Cortex of kidney (tissue), 1 donor: ENCODE measurements at places on chromosomes 5 and 9.

DNA sequence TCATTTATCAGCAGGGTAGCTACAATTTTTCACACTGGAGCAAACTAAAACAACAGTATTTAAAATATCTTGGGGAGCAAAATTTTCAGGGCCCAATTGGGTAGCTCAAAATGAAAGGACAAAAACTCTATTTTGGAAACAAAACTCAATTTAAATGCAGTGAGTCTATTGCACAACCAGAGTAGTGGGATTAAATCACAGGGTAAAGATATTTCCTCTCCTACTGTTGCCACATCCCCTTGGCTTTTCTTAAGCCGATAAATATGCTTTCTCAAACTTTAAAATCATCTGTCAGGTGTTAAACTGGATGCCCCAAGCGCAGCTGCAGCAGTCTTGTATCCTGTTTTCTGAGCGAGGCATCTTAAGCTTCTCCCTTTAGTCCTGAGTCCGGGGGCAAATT is 1474.3 kb upstream of the CDH9 start:
- no peak for DNase-seq

DNA sequence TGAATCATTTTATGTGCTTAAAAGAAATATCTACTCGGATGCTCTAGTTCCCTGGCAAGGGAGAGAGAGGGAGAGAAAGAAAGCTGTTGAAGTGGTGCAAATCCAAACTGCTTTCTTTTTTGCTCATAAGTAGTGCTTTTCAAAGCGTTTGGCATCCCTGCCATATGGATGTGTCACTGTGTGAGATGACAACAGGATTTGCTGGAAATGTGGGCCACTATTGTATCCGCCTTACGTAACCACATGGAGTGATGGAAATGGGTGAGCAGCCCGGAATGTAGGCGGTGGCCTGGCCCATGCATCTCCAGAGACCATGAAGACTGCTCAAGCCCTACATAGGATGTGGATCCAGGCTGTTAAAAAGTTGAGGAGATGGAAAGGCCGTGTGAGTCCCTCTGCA is 30.8 kb downstream of the TJP2 start:
- no peak for DNase-seq

GRCh38 chr5:4989118-4989517 is 151.0 kb upstream of the ADAMTS16 start:
- DNase-seq = no peak

DNA sequence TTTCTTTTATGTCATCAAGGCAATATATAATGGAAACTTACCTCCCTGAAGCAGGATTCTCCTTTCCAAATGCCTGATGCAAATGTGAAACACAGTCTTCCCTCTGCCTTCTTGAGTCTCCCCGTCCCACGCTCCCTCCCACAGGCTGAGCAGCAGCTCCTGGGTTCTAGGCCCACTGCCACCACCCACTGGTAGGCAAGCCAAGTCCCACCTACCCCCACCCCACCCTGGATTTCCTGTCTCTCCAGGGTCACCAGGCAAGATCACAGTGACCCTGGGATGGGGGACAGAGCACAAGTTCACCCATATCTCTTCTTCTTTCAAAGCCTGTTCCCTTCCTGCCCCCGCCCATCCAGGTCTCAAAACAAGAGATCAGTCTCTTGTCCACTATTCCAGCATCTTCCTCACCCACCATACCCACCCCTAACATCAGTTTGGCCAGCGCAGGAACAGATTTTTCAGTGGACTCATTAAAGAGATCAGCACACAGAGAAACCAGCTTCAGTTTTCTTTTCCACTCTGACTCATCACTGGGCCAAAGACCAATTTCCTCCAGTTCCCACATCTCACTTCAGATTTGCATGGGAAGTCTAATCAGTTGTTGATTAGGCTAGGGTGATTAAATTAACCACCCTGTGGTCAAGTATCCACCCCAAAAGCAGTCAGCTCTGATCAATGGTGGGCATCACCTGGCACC is 151.5 kb downstream of the ACTL7B start:
- no peak for DNase-seq

DNA sequence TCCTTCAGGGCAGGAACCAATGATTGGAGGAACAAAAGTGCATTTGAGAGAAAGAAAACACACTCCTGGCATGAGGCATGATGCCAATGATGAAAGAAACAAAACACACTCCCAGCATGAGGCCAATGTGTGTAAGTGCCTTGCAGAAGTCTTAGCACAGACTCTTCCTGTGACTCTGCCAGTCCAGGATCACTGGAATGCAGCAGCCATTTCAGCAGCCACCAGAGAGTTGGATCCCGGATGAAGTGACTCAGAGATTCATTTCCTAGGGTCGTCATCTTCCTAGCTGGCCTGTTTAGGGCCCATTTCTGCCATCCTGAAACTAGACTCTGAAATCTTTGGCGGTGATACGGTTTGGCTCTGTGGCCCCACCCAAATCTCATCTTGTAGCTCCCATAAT is 212.5 kb downstream of the CFAP90 start:
- DNase-seq = no peak

DNA sequence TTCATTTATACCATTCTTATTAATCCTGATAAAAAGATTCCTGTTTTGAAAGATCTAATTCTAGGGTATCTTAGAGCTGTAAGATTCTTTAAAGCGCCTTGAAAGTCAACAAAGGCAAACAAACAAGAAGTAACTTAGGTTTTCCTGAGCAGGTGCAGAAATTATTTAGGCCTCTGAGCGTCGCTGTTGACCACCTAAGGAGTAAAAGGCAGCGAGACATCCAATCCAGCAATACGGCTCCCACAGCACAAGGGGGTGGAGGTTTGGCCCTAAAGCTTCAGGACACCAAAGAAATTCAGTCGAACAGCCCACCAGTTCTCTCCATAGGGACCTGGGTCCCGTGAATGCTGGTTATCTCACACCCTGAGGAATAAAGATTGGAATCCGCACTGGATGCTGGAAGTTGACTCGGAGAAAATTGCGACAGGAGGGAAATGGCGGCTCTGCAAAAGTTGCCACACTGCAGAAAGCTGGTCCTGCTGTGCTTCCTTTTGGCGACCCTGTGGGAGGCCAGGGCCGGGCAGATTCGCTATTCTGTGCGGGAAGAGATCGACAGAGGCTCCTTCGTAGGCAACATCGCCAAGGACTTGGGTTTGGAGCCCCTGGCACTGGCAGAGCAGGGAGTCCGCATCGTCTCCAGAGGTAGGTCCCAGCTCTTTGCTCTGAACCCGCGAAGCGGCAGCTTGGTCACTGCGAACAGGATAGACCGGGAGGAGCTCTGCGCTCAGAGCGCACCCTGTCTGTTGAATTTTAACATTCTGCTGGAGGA is at the start of gene PCDHGA2:
Gene PCDHGA2, plus strand, starts transcription at position 223 of the 769 bp plus-strand sequence.
- DNase-seq = no peak

GRCh38 chr9:71001780-71002386 is 119.5 kb downstream of the TRPM3 start:
- DNase-seq = no peak

DNA sequence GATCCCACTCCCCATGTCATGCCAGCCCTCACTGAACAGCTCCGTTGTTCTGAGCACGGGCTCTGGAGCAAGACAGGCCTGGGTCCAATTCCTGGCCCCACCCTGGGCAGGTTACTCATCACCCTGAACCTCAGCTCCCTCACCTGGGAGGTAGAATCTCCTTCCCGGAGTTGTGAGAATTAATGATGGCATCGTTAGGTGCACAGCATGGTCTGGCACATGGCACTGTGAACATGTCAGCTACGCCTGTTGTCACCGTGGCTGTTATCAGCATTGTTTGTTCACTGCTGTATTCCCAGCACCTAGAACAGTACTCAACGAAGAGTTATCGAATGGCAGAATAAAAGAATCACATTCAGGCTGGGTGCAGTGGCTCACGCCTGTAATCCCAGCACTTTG is 43.0 kb downstream of the LRSAM1 start:
- DNase-seq = no peak

DNA sequence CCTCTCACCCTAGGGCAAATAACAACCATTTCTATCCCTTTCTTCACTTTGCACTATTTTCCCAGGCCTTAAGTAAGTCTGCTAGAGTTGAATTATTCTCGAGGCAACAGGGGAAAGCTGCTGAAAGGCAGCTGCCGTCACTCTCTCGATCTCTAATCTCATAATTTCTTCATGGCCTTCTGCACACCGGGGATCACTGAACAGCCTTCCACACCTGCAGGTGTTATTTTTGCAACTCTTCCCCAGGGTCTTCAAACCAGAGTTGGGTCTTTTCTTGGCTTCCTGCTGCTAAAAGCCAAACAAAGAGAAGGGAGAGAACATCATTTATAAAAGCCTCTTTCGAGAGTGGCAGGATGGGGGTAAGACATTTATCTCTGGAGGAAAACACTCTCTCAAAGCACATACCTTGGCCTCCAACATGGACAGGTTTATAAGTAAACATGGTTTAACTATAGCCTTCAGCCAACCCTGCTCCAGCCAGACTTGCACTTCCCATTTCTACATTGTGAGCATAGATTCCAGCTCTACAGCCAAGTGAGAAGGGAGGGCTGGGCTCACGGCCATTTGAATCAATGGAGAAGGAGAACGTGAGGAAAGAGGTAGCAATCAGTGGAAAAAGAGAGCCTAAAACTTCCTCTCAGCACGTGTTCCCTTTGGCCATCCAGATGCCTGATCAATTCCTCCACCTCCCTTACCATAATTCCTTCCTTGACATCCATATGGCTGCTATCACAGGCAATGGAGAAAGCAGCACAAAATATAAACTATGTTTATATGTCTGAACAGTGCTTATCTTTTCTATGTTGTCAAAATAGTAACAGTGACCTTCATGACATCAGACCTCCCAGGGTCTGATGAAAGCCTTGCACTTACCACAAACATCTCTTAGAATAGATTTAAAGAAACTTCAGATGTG is 464.9 kb downstream of the TLE1 start:
- no peak for DNase-seq

GRCh38 chr5:16542236-16542635 is 74.6 kb downstream of the RETREG1 start:
- no peak for DNase-seq

GRCh38 chr5:160846642-160847041 is 5.4 kb downstream of the ATP10B start:
- DNase-seq = no peak

GRCh38 chr9:73132034-73132776 is 19.5 kb upstream of the ANXA1 start:
- DNase-seq = no peak

GRCh38 chr5:134464988-134465815 is 53.5 kb upstream of the CDKN2AIPNL start:
- DNase-seq = no peak

DNA sequence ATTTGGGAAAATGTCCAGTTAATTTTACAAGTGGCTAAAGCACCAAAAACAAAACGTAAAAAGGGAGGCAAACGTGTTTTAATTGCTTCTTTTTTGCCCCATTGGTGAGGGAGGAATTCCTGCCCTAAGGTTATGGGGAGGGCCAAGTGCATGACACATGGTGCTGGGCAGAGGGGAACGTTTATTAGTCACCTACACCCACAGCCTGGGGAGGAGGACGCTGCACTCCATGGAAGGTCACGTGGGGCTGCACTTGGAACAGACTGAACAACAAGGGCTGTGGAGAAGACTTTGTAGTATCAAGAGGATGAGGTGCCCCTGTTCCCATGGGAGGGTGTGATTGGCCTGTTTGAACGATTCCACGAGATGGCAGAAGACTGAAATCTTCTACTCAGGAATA is 13.7 kb upstream of the ADAMTS16 start:
- DNase-seq = no peak

- no peak for DNase-seq
Observed at GRCh38 chr9:101477214-101477613, 41.6 kb upstream of the ALDOB start.

DNA sequence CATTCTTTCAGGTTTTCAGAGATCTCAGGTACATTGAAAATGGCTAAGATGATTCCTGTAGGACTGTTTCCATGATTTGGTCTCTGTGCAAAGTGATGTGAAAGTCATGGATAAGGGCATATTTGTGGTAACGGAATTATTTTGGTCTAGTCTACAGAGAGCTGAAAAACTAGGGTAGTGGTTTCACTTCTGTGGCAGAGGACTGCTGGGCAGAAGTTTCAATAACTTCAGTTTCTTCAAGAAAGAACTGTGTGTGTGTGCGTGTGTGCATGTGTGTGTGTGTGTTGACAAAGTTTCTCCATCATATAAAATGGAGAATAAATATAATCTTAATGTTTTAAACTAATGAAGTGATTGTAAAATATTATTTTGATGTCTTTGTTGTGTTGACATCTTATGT is 4.3 kb downstream of the CNOT8 start:
- no peak for DNase-seq

DNA sequence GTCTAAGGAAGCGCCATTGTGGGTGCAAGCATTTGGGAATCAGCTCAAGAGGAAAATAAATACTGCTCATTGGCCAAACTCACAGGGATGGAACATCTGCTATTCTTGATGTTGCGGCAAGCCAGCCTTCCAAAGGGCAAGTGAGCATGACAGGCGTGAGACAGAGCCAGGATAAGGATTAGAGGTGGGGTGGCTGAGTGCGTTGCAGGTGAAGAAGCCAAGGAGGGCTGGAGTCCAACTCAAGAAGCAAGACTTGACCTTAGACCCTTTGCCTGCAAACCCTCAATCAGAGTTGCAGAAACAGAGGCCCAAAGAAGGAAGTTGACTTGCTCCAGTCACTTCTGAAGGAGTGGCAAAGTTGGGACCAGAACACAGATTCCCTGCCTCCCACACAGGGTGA is 79.4 kb downstream of the WWC1 start:
- no peak for DNase-seq

DNA sequence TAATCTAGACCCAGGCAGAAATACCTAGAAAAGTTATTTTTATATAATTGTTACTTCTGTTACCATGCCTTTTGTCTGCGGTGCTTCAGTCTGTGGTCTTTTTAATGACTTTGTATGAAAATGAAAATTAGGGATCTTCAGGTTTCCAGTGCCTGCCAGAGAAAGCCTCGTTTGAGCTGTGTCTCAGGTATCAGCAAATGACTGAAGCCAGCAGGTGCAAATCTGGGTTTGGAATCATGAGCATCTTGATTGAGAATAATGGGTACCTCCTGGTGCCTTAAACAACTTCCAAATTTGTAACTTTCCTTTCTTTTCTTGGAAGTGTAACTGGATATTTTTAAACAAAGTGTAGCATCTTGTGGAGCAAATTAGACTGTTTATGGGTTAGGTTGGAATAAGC is 4.3 kb downstream of the ZBTB34 start:
- no peak for DNase-seq

DNA sequence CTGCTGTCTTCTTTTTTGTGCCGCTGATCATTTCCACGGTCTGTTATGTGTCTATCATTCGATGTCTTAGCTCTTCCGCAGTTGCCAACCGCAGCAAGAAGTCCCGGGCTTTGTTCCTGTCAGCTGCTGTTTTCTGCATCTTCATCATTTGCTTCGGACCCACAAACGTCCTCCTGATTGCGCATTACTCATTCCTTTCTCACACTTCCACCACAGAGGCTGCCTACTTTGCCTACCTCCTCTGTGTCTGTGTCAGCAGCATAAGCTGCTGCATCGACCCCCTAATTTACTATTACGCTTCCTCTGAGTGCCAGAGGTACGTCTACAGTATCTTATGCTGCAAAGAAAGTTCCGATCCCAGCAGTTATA is 17.1 kb downstream of the F2R start:
- no peak for DNase-seq

DNA sequence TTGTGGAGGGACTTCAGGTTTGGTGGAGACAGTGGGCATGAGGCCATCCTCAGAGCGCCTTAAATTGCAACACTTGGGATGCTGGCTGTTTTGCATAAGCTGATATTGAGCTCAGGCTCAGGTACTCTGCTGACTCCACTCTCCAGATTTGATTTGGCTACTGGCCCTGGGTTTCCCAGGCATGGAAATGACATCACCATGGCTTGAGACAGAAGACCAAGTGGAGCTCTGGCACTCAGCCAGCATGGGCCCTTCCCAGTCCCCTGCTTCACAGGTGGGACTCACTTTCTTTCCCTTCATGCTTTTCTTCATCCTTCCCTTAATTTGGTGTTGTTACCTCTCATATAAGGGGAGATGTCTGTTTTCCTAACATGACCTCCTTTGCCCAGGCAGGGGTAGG is 72.0 kb upstream of the IL12B start:
- no peak for DNase-seq
